ENCODE measurements at places on chromosomes 11 and 22. TPM values are rescaled to one million over a fixed set of nuclear protein-coding genes. Genes with fewer than 3 reads are reported as not detected.

The FGF3 gene
- not detected for total RNA-seq

The DBX1 gene
- total RNA-seq, result not detected

The MRGPRX3 gene
- total RNA-seq, result 0.23 TPM

The TTC38 gene
- 12.4 TPM for total RNA-seq

The CHST1 gene
- total RNA-seq, result not detected

The INSC gene
- 1.0 TPM for total RNA-seq

The TMEM191C gene
- total RNA-seq, result 2.4 TPM

The OR2D2 gene
- not detected for total RNA-seq

The BTG4 gene
- total RNA-seq, result 0.17 TPM

The PHOX2A gene
- not detected for total RNA-seq

The LRRC74B gene
- total RNA-seq, result not detected

The SLC22A12 gene
- total RNA-seq, result not detected

The GDPD5 gene
- total RNA-seq, result 6.5 TPM

All from NCI-H460 (cell line).